ENCODE measurements at places on chromosomes 2 and 18.

GRCh38 chr2:168293766-168294165 is 46.4 kb upstream of the STK39 start:
- DNase-seq = no peak

DNA sequence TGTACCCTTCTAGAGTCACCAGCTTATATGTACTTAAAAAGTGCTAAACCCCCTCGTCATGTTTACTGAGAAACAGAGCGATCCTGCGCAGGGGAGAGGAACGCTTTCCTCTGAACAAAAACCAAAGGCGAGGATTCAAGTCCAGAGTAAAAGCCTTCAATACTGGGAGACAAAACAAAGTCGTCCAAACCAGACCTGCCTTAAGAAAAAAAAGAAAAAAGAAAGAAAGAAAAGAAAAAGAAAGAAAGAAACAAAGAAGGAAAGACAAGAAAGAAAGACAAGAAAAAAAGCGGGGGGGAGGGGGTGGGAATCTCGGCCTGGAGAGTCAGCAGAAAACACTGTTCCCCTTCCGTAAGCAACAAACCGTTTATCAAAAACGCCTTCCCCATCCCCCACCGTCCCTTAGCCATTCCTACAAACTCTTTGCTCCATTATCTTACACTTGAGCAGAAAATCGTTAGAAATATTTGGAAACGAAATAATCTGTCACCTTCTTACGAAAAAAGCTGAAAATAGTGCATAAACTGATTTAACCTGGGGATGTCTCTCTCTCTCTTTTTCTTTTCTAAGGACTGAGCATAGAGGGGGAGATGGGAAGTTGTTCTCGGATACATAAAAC is 3.3 kb downstream of the PTGR3 start:
- DNase-seq = no peak

DNA sequence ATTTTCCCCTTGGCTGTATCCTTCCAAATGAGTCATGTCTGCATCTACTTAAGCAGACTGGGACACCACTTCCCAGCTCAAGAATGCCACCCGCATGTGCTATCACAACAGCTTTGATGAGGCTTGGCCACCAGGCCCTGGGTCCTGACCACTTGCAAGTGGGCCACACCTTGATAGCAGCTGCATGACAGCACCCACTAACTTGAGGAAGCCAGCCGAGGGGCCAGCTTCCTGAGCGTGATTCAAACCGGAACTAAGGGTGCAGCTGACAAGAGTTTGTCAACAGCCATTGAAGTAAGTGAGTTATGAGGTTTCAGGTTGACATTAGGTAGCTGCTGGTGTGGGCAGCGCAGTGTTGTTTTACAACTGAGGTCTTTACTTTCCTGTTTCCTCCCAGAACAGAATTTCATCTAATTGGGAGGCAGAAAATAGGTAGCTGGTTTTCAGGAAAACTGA is 54.4 kb downstream of the EPHA4 start:
- peak; percentile 45 for DNase-seq

DNA sequence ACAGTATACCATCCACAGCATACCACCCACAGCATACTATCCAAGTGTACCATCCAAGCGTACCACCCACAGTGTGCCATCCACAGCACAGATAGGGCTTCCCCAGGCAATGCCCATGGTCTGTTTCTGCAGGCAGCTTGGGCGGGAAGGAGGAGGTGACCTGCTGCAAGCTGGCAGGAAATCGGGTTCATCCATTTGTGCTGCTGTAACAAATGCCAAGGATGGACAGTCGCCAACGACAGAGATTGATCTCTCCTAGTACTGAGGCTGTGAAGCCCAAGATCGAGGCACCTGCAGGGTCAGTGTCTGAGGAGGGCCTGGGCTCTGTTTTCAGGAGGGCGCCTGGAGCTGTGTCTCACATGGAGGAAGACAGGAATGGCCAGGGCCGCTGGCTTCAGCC is 93.6 kb upstream of the SNTG2 start:
- no peak for DNase-seq

DNA sequence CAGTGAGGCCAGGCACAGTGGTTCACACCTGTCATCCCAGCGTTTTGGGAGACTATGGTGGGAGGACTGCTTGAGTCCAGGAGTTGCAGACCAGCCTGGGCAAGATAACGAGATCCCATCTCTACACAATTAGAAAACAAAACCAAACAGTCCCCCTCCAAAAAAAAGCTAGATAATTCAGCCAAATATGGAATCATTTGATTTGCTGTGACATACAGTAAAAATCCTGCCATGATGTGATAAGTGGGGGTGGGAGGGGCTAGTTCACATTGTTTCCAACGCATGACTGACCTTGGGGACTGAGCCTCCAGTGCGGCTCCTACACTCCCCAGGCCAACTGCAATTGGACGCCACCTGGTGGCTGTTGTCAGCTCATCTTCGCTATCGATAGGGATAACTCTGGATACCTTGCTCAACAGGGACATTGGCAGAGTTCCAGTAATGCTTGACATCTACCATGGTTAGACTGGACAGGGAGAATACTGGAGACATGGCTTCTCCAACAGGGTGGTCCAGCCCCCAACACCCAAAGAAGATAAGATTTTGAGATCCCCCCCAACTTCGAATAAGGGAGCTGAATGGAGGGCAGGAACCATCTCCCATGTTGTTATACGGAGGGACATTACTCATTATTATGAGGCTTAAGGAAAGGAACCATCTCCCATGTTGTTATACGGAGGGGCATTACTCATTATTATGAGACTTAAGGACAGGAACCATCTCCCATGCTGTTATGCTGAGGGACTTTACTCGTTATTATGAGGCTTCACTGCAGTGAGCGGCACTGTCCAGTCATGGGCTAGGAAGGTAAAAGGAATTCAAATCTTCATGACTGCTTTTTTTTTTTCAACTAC is 135.9 kb downstream of the TGIF1 start:
- DNase-seq = peak; percentile 60

DNA sequence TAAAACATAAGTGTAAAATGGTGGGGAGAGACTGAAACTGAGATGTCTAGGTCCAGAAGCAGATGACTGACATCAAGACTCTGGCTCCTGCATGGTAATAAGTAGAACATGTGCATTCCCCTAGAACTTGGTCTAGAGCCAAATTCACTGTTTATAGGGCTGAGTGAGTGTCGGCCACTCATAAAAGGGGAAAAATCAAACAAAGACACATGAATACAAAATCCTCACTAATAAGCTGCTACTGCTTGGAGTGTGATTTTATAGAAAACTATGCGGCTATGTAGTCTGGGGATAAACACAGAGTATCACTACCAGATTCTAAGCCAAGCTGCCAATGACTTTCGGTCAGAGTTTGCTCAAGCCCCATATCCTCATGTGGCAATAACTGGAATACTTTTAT is 1080.8 kb upstream of the DDX18 start:
- DNase-seq = no peak

DNA sequence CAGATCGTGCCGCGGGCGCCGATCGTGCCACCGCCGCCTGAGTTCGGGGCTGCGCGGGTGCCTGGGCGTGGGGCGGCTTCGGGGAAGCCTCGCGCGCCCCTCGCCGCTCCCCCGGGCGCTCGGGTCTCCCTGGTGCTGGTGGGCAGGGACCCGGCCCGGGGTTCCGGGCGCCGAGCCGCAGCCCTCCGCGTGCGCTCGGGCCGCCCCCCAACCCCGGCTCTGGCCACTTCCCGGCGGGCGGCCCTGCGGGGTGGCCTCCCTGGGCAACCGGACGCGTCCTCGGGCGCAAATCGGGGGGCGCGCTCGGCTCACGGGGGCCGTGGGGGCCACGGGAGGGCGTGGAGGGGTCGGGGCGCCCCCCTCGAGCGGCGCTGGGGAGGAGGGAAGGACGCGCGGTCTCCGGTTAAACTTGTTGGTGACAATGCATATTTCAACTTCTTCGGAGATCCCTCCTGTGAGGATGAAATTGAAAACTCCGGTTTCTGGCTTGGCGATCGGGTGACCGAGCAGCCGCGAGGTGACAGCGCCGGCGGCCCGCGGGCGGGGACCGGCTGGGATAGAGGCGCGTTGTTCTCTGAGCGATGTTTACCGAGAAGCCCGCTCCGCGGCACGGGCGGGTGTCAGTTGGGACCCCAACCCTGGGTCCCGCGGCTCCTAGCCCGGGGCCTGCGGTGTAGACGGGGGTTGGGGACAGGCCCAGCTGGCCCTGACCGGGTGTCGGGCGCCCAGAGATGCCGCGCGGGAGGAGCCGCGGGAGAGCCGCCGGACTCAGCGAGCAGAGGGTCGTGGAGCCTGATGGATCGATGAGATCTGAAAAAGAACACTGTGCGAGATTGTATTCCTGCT is 676 bp downstream of the SH3BP4 start:
- DNase-seq = peak; percentile 2

DNA sequence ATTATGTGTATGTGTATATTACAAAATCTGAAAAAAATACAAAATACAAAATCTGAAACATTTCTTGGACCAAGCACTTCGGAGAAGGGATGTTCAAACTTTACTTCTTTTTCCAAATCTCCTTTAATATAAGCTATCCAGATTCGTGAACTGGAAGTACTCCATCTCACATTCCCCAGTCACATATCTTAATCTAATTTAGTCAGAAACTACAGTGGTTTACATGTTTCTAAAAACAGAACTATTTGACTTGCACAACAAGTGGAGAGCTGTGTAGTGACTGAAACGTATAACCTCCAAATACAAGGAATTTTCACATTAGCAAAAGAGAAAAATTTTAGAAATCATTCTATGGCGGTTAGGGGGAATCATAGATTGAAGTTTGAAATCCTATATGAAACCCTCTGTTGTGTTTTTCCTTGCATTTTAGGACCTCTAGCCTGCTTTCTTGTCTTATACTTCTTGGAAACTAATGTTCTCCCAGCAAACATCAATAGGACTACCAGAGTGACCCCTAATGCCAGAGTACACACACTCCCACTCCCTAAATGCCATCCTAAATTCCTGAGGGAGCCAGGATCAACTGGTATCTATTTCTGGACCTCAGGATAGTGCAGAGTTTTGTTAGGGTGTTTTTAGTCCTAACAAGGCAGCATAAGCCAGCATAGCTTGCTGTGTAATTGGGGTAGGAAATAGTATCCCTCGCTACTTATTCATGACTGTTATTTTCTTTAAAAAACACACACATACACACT is 30.2 kb upstream of the ROCK1 start:
- DNase-seq = no peak

DNA sequence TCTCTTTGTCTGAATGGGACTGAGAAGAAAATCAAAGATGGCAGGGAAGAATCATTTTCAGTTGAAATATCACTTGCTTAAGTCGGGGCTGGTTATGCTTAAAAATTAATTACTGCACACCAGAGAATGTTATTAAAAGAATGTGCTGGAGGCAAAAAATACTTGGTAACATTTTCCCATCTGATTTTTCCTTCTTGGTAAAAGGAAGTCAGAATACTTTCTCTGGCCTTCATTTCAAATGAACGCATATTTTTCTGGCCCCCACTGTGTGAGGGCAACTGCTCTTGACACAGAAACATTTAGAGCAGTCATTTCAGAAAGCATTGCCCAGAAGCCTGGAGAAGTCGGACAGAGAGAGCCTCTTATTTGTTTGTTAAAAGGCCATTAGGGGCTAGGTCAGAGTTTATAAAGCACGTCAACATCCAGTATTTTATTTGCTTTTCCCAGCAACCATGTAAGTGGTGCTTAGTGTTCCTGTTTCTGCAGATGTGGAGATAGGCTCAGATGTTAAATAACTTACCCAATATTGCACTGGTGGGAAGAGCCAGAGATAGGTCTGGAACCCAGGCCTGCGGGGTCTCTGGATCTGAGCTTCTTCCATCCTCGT is 32.9 kb upstream of the LYPD6B start:
- DNase-seq = no peak

GRCh38 chr2:177036747-177037146 is 175.8 kb upstream of the HNRNPA3 start:
- DNase-seq = no peak

DNA sequence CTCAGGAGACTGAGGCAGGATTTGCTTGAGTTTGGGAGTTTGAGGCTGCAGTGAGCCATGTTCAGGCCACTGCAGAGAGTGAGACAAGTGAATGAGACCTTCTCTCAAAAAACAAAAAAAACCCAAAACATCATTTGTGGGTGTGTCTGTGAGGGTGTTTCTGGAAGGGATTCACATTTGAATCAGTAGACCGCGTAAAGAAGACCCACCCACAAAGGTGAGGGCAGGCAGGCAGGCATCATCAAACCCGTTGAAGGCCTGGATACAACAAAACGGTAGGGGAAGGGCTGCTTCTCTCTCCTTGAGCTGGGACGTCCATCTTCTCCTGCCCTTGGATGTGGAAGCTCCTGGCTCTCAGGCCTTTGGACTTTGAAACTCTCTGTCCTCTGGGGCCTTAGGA is 25.4 kb downstream of the CDKL4 start:
- DNase-seq = no peak

GRCh38 chr18:72541871-72542332 is 2.2 kb downstream of the CBLN2 start:
- DNase-seq = no peak

Measured in activated T-cell treated with anti-CD3 and anti-CD28 coated beads for 48 hours (primary cell).